ENCODE measurements at places on chromosomes 3 and 15.

DNA sequence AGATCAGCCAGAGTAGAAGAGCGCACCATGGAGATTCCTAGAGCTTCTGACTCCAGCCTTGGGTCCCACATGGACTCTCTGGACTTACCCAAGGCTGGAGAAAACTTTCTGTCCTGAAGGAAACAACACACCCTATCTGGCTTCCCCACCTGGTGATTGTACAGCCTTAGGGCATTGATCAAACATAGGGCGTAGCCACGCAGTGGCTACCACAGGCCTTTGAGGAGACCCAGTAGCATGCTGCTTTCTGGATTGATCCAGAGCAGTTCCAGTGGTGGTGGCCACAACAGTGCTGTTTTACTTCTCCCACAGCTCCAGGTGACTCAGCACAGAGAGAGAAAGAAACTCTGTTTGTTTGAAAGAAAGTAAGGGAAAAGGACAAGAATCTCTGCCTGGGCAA, 23.5 kb downstream of the PYDC2 start:
- no peak for DNase-seq

- DNase-seq, result no peak
These were observed 163.7 kb downstream of the MOBP start for GRCh38 chr3:39631136-39631535.

DNA sequence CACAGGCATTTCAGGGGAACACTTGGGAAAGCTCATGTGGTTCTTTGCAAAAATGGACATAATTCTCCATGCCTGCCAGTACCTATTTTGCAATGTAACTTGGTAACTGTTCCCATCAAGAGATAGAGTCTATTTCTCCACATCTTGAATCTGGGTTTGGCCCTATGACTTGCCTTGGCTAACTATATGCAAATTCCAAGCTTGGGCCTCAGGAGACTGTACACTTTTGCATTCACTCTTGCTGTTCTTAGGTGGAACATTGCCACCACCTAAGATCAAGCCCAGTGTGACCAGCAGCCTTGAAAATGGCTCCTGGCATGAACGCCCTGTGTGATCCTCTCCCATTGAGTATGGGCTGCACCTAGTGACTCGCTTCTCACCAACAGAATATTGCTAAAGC, 19.8 kb upstream of the SMAD6 start:
- DNase-seq, result no peak

DNA sequence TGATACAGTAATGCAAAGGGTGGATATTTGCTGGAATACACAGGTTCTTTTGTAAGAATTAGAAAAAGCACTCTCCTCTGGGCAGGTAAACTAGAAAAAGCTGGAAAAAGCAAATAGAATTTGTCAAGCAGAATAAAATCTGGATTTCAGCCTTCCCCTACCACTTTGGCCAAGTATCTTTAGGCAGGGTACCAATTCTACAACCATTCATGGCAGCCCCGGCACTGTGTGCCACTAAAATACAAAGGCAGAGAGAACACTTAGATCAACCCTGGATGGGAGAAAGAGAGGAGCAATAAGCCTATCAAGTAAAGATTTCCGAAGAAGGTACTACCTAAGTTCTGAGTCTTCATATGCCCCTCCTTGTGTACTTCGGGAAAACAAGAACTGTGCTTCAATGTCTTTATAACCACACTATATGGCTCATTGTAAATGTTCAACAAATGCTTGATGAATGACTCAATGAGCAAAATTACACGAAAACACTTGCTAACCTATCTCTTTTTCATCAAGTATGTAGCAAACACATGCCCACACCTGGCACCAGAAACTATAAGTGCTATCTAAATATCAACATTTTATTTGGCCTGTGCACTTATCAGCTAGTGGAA, 20.8 kb downstream of the STAG1 start:
- no peak for DNase-seq

DNA sequence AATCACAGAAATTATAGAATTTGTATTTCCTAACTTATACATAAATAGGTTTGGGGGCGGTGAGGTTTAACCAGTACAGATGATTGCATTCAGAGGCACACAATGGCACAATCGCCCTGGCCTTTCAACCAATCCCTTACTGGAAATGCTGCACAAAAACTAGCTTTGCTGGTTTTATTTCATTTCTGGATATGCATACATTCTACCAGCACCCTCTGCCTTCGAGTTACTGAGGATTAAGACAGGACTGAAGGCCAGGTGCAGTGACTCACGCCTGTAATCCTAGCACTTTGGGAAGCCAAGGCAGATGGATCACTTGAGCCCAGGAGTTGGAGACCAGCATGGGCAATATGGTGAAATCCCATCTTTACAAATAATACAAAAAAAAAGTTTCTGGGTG, 336.1 kb downstream of the ARRDC4 start:
- DNase-seq, result no peak

Data from type B pancreatic cell (in vitro differentiated cells).